ENCODE measurements at places on chromosomes 3 and 15. TPM values are rescaled to one million over a fixed set of nuclear protein-coding genes. Genes with fewer than 3 reads are reported as not detected.

WDR82 gene
- 140 TPM for total RNA-seq

BCHE gene
- not detected for total RNA-seq

INTS14 gene
- total RNA-seq: 64.7 TPM

SEMA3F gene
- total RNA-seq: not detected

CCDC54 gene
- total RNA-seq: not detected

GOLGA8Q gene
- 1.0 TPM for total RNA-seq

STIMATE gene
- total RNA-seq: 35.0 TPM

CACNA2D2 gene
- total RNA-seq: 0.73 TPM

GLDN gene
- not detected for total RNA-seq

MORC1 gene
- not detected for total RNA-seq

PROK2 gene
- 0.33 TPM for total RNA-seq

DNA sequence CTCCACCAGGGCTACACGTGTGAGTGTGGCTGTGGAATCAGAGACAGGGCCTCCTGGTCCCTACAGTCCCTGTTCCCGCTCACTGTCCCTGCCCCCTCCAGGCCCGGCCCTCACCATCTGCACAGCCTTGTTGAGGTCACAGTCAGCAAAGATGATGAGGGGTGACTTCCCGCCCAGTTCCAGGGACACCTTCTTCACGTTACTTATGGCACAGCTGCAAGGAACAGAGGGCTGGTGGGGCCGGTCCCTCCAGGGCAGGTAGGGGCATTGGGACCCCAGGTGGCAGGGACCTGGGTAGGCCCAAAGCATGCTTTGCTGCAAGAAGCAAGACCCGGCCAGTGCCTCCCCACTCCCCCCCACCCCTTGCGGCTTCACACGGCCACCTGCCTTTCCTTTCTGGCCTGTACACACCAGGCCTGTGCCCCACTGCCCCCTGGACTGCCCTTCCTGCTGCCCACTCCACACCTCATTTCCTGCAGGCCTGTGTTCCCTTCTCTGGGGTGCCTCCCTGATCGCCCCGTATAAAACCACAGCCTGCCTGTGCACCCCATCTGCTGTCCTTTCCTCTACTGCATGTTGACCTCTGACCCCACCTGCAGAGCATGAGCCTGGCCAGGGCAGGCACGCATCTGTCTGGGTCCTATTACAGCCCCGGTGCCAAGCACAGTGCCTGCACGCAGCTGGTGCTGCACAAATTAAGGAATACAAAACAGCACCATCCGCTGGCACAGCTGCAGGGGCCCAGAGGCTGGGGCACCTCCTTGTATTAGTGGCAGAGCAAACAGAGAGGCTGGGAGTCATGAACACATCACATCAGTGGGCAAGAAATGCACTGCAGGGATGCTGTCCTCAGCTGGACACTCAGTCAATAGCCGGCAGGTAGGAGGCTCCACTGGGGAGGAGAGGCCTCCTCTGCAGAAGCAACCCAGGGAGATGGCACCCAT lies 30.8 kb upstream of the SLC41A3 start:
- no peaks in the 10 kb centered on the region for H3K27me3 ChIP-seq
- H3K36me3 ChIP-seq: no peaks in the 10 kb centered on the region
- no peak overlapping the region for H3K4me3 ChIP-seq
- DNase-seq: peak; percentile 39
- no peaks in the 10 kb centered on the region for H3K4me1 ChIP-seq
- H3K27ac ChIP-seq: no peak overlapping the region

DNA sequence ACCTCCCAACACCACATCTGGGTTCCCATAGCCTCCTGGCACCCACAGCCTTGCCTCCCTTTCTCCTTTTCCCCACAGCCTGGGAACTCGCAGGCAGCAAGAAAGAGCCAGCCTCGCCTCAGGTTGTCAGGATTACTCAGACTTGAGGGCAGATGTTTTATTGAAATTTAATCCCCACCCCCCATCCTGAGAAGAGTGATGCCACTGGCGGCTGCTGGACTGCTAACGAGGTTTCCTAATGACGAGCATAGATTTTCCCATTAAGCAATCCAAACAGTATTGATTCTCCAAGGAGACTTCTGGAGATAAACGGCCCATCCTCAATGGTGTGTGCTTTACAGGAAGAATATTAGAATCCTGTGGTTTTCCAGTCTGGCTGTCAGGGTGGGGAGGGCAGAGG lies 13.7 kb downstream of the SHF start:
- H3K36me3 ChIP-seq: no peaks in the 10 kb centered on the region
- H3K4me1 ChIP-seq: no peaks in the 10 kb centered on the region
- no peak for DNase-seq
- no peak overlapping the region for H3K4me3 ChIP-seq
- no peaks in the 10 kb centered on the region for H3K27me3 ChIP-seq

DNA sequence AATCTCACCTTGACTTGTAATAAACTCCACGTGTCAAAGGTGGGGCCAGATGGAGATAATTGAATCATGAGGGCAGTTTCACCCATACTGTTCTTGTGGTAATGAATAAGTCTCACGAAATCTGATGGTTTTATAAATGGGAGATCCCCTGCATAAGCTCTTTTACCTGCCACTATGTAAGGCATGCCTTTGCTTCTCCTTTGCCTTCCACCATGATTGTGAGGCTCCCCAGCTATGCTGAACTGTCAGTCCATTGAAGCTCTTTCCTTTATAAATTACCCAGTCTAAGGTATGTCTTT lies 45.5 kb downstream of the SUCNR1 start:
- H3K27me3 ChIP-seq: no peaks in the 10 kb centered on the region
- H3K27ac ChIP-seq: no peak overlapping the region
- H3K4me1 ChIP-seq: no peaks in the 10 kb centered on the region
- no peak overlapping the region for H3K4me3 ChIP-seq
- no peaks in the 10 kb centered on the region for H3K36me3 ChIP-seq

DNA sequence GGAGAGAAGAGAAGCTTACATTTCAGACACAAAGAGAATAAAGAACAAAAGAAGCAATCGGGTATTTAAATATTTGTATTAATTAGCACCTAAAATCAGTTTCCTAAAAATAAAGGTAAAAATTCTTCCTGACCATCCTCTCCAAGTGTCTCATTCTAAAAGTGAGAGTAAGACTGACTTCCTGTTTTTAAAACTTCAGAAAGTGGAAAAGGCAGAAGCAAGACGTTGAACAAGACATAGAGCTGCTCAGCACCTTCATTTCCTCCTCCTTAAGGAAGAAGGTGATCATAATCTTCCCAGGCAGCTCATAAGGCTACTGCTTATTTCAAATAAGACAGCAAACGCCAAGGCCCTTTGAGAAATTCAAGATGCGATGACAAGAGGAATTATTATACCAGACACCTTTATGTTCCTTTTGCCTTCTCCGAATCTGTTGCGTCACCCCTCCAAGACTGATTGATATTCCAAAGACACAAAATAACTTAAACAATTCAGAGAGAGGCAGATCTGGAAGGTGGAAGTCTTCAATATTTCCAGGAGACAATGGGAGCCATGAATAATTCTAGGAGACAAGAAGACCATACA lies 238.8 kb upstream of the TLE3 start:
- H3K4me3 ChIP-seq: no peak overlapping the region
- no peaks in the 10 kb centered on the region for H3K27me3 ChIP-seq
- H3K4me1 ChIP-seq: no peaks in the 10 kb centered on the region
- DNase-seq: no peak
- H3K27ac ChIP-seq: no peak overlapping the region

- H3K27me3 ChIP-seq: no peaks in the 10 kb centered on the region
- no peak for DNase-seq
- H3K4me3 ChIP-seq: no peak overlapping the region
Observed at GRCh38 chr15:88166082-88166993, 90.2 kb downstream of the NTRK3 start.

GRCh38 chr3:182500289-182500688 lies 293.0 kb upstream of the ATP11B start:
- H3K27me3 ChIP-seq: no peaks in the 10 kb centered on the region
- no peak overlapping the region for H3K27ac ChIP-seq
- no peak for DNase-seq
- no peak overlapping the region for H3K4me3 ChIP-seq
- no peaks in the 10 kb centered on the region for H3K4me1 ChIP-seq
- H3K36me3 ChIP-seq: no peaks in the 10 kb centered on the region

- H3K27me3 ChIP-seq: no peaks in the 10 kb centered on the region
- no peak overlapping the region for H3K4me3 ChIP-seq
- H3K36me3 ChIP-seq: no peaks in the 10 kb centered on the region
- peak; percentile 57 for DNase-seq
- H3K27ac ChIP-seq: no peak overlapping the region
Observed at GRCh38 chr3:179196098-179196497, 47.9 kb downstream of the PIK3CA start.

- no peaks in the 10 kb centered on the region for H3K27me3 ChIP-seq
- H3K27ac ChIP-seq: no peak overlapping the region
- H3K36me3 ChIP-seq: peaks cover 13% of the 10 kb centered on the region
- peaks cover 4% of the 10 kb centered on the region for H3K4me1 ChIP-seq
Observed at GRCh38 chr15:52657338-52657737, 21.9 kb downstream of the ATOSA start.

DNA sequence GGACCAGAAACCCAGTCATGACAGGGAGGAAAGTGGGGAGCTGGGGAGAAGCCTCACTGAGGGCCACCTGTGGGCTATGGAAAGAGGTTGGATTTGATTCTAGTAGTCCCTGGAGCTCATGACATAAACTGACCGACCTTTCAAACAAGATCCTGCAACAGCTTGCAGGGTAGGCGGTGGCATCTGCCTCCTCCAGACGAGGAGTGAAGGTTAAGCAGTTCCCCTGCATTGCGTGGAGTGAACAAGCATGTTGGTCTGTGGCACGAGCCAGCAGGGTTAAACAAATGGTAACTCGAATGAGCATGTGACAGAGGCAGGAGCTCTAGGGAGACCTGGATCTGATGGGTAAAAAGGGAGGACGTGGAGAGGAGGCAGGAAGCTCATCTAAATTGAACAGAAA lies 12.7 kb downstream of the TGM4 start:
- H3K4me1 ChIP-seq: no peaks in the 10 kb centered on the region
- H3K36me3 ChIP-seq: no peaks in the 10 kb centered on the region
- no peak overlapping the region for H3K27ac ChIP-seq
- no peak overlapping the region for H3K4me3 ChIP-seq

DNA sequence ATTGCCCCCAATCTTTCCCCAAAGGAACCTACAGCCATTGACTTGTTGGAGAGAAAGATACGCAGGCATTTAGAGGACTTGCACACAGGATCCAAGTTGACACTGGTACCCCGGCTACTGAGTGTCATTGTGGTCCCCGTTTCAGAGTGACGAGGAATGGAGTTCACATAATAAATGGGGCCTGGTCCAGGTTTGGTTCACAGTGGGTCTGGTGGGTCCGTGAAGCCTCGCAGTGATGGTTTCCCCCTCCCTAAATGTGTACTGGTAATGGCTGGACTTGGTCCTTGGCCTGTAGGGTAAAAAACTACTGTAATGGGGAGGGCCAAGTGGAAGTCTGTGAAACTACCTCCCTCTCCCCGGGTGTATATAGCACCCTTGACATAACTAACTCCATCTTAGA lies 232.1 kb upstream of the LYSMD4 start:
- no peaks in the 10 kb centered on the region for H3K4me1 ChIP-seq
- H3K4me3 ChIP-seq: no peak overlapping the region
- no peaks in the 10 kb centered on the region for H3K27me3 ChIP-seq
- H3K36me3 ChIP-seq: no peaks in the 10 kb centered on the region
- no peak overlapping the region for H3K27ac ChIP-seq

DNA sequence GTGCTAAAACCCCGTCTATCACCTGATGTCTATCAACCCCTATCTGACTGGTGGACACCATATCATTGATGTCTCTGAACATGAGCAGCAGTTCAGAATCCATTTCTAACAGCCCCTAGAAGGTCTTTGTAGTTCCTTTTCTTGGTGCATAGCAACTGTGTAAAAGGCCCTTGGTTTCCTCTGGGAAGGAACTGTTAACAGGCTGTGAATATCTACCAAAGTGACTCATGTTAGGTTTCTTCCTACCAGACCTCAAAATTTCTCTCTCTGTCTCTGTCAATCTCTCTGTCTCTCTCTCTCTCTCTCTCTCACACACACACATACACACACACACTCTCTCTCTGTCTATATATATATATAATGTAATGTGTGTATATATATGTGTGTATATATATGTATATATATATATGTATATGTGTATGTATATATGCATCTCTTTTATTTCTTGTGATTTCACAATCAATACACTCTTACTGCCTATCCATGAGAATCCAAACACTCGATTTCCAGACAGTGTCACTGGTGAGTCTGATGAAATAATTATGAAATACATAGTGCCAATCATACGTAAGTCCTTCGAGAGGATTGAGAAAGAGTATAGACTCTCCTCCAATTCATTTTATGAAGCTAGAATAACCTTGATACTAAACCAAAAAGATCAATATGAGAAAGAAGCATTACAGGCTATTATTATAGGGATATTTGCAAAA lies 335.9 kb upstream of the SLCO3A1 start:
- no peak overlapping the region for H3K4me3 ChIP-seq
- DNase-seq: no peak
- H3K27ac ChIP-seq: no peak overlapping the region
- no peaks in the 10 kb centered on the region for H3K36me3 ChIP-seq
- peaks cover 9% of the 10 kb centered on the region for H3K4me1 ChIP-seq

GRCh38 chr3:120462409-120462959 lies 11.7 kb upstream of the FSTL1 start:
- H3K27ac ChIP-seq: no peak overlapping the region
- no peaks in the 10 kb centered on the region for H3K36me3 ChIP-seq
- H3K4me3 ChIP-seq: no peak overlapping the region
- DNase-seq: no peak
- H3K4me1 ChIP-seq: no peaks in the 10 kb centered on the region

DNA sequence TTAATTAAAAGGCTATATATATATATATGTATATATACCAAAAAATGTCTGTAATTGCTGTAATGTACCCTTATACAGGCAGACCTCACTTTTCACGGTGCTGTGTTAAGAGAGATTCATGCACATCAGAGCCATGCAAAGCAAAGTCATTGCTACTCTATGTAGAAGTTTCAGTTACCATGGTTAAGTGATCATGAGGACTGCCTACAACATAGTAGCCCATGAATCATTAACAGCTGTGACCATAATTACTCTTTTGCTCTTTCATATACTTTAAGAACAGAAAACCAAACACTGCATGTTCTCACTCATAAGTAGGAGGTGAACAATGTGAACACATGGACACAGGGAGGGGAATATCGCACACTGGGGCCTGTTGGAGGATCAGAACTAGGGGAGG lies 225.3 kb upstream of the EPHA3 start:
- H3K4me3 ChIP-seq: no peak overlapping the region
- H3K4me1 ChIP-seq: no peaks in the 10 kb centered on the region
- H3K36me3 ChIP-seq: no peaks in the 10 kb centered on the region

GRCh38 chr3:128266453-128266852 lies 113.2 kb downstream of the EEFSEC start:
- H3K27ac ChIP-seq: no peak overlapping the region
- H3K27me3 ChIP-seq: no peaks in the 10 kb centered on the region
- no peak for DNase-seq
- H3K4me1 ChIP-seq: no peaks in the 10 kb centered on the region
- no peak overlapping the region for H3K4me3 ChIP-seq
- no peaks in the 10 kb centered on the region for H3K36me3 ChIP-seq

DNA sequence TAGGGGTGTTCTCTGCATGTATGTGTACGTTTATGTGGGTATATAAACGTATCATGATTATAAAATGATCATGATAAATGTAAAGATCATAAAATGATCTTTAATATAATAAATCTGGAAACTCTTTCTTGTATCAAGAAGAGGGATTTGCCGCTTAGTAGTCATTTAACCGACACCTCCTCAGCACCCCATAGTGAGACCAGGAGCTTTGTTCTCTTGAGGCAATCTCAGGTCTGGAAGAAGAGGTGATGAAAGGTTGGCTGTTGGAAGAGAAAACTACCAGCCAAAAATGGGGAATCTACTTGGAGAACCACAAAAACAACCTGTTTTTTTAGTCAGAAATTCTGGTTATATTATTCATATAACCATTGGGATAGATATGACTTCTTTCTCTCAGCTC lies 38.7 kb downstream of the TGFBR2 start:
- peaks cover 98% of the 10 kb centered on the region for H3K4me1 ChIP-seq
- H3K36me3 ChIP-seq: peaks cover 36% of the 10 kb centered on the region
- H3K27ac ChIP-seq: peak overlapping the region; percentile 38
- H3K27me3 ChIP-seq: no peaks in the 10 kb centered on the region
- DNase-seq: no peak
